Activated CD4-positive, alpha-beta T cell treated with anti-CD3 and anti-CD28 coated beads, Interleukin-2, amount 10 ng/mL, durations not matched to agents 24 days and 14 days (primary cell): ENCODE measurements at places on chromosomes 12 and 14. TPM values are rescaled to one million over a fixed set of nuclear protein-coding genes. Genes with fewer than 3 reads are reported as not detected.
A peak's percentile ranks its signal among the peaks of the same experiment; 100 is the strongest.

- no peak overlapping the region for H3K27ac ChIP-seq
- no peak overlapping the region for H3K4me3 ChIP-seq
- peaks cover 4% of the 10 kb centered on the region for H3K36me3 ChIP-seq
Measured at GRCh38 chr12:92349635-92350034, 204.0 kb upstream of the BTG1 start.

GRCh38 chr14:102584871-102585869 is 7.3 kb upstream of the RCOR1 start:
- peaks cover 7% of the 10 kb centered on the region for H3K27me3 ChIP-seq
- no peak for DNase-seq
- H3K27ac ChIP-seq, result no peak overlapping the region
- no peaks in the 10 kb centered on the region for H3K36me3 ChIP-seq
- H3K4me1 ChIP-seq, result no peaks in the 10 kb centered on the region

GRCh38 chr12:27709932-27710591 is 570 bp upstream of the MRPS35 start:
- H3K27ac ChIP-seq, result peak overlapping the region; percentile 91
- DNase-seq, result peak; percentile 56
- H3K4me1 ChIP-seq, result peaks cover 31% of the 10 kb centered on the region
- peak overlapping the region; percentile 95 for H3K4me3 ChIP-seq
- peaks cover 9% of the 10 kb centered on the region for H3K27me3 ChIP-seq

GRCh38 chr12:125434936-125435443 is 369.8 kb downstream of the AACS start:
- no peaks in the 10 kb centered on the region for H3K4me1 ChIP-seq
- DNase-seq, result no peak
- no peaks in the 10 kb centered on the region for H3K27me3 ChIP-seq
- no peaks in the 10 kb centered on the region for H3K36me3 ChIP-seq

DNA sequence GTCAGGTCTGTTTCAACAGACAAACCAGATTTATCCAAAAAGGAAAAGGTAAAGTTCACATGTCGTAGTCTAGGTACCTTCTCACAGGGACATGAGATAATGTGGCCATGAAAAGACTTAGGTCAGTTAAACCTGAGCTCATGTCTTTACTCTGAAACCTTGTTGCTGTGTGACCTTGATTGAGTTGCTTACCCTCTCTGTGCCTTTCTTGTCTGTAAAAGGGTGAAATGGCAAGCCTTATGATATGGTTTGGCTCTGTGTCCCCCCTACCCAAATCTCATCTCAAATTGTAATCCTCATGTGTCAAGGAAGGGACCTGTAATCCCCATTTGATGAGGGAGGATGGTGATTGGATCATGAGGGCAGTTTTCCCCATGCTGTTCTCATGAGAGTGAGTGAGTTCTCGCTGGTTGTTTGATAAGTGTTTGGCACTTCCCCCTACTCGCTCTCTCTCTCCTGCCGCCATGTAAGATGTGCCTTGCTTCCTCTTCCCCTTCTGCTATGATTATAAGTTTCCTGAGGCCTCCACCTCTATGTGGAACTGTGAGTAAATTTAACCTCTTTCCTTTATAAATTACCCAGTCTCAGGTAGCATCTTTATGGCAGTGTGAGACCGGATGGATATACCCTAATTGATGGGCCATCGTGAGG is 299.8 kb downstream of the ADGRD1 start:
- no peak overlapping the region for H3K4me3 ChIP-seq
- DNase-seq, result no peak
- no peak overlapping the region for H3K27ac ChIP-seq
- H3K27me3 ChIP-seq, result no peaks in the 10 kb centered on the region
- H3K36me3 ChIP-seq, result no peaks in the 10 kb centered on the region
- H3K4me1 ChIP-seq, result no peaks in the 10 kb centered on the region

- peaks cover 20% of the 10 kb centered on the region for H3K4me1 ChIP-seq
- H3K36me3 ChIP-seq, result peaks cover 55% of the 10 kb centered on the region
- no peak for DNase-seq
- no peak overlapping the region for H3K4me3 ChIP-seq
Measured at GRCh38 chr12:110029290-110029815, 19.0 kb downstream of the C12orf76 start.

DNA sequence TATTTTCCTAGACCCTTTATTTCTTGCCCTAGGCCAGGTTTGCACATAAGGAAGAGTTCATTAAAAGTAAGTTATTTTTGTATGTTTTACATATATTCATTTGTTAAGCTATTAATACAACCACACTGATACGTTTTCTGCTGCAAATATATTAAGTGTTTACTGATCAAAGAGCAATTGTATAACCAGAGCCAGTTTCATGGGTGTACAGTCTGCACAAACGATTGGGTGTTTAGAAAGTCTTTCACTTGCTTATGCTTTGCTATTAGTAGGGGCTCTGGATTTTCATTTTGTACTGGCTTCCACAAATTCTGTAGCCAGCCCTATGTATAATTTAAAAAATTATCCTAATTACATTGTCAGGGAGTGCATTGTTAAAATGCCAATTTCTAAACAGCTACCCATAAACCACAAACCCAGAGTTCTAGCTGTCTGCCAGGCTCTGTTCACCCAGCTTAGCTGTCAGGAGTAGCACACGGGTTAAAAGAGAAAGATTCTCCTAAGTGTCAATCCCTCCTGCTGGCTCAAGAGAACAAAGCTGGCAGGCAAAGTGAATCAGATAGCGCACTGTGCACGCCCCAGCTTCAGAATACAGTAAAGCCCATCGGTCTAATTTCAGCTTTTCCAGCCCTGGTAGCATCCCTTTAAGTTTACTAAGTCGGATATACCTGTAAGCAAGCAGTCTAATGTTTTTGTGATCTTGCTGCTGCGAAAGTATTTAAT is 151.0 kb upstream of the LMO3 start:
- no peaks in the 10 kb centered on the region for H3K36me3 ChIP-seq
- H3K4me1 ChIP-seq, result no peaks in the 10 kb centered on the region
- no peaks in the 10 kb centered on the region for H3K27me3 ChIP-seq
- no peak for DNase-seq
- H3K4me3 ChIP-seq, result no peak overlapping the region
- H3K27ac ChIP-seq, result no peak overlapping the region

GRCh38 chr14:87491816-87492215 is 501.2 kb downstream of the GALC start:
- no peak overlapping the region for H3K27ac ChIP-seq
- no peak overlapping the region for H3K4me3 ChIP-seq
- H3K36me3 ChIP-seq, result no peaks in the 10 kb centered on the region
- DNase-seq, result no peak
- no peaks in the 10 kb centered on the region for H3K27me3 ChIP-seq

- peak; percentile 53 for DNase-seq
- H3K27me3 ChIP-seq, result peaks cover 10% of the 10 kb centered on the region
- H3K36me3 ChIP-seq, result no peaks in the 10 kb centered on the region
- no peak overlapping the region for H3K4me3 ChIP-seq
- peaks cover 14% of the 10 kb centered on the region for H3K4me1 ChIP-seq
Measured at GRCh38 chr12:1914114-1914911, 4.1 kb downstream of the CACNA2D4 start.

DNA sequence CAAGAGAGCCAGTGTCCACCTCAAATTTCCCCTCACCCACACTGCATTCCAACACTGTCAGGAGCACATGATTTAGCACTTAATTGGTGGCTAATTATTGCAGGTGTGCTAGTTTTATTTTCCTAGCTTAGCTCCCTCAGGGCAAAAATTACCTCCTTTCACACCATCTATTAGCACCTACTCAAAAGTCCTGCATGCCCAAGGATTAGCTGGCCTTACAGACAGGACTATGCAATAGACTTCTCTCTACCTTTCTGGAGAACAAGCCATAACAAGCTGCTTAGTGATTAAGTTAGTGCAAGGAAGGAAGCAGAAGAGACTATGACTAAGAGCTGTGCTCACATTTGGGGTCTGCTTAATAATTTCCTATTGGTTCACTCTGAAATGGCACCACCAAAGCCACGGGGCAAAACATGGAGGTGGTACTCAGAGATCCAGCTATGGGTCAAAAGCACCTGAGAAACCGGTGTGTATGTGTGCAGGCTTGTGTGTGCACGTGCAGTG is 69.5 kb downstream of the STON2 start:
- DNase-seq, result no peak
- H3K27me3 ChIP-seq, result peaks cover 9% of the 10 kb centered on the region
- H3K4me3 ChIP-seq, result no peak overlapping the region
- H3K4me1 ChIP-seq, result no peaks in the 10 kb centered on the region

DNA sequence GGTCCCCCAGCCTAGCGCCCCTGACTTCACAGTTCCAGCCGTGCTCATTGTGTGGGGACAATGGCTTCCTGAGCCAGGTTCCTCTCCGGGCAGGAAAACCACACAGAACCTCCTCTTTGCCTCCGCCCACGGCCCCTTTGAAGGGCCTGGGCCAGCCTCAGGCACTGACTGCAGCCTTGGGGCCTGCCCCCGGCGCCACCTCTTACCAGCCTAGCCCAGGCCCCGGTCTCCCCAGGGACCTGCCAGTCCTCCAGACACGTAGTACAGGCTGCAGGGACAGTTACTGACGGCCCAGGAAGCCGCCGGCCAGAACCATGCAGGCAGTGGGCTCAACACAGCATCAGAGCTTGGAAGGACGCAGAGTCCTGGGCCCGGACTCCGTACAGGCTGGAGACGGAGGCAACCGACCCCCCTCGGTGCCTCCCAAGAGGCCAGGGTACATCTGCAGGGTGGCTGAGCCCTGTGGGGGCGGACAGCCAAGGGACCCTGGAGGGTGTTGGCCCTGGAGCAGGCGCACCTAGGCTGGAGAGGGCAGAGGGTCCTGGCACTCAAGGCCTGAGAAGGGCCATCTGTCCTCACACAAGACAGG is 20.9 kb upstream of the NUDT14 start:
- H3K36me3 ChIP-seq, result no peaks in the 10 kb centered on the region
- H3K27ac ChIP-seq, result no peak overlapping the region

GRCh38 chr12:81222846-81223592 is 145.1 kb downstream of the ACSS3 start:
- no peak overlapping the region for H3K27ac ChIP-seq
- DNase-seq, result no peak
- H3K4me3 ChIP-seq, result no peak overlapping the region
- H3K36me3 ChIP-seq, result no peaks in the 10 kb centered on the region
- no peaks in the 10 kb centered on the region for H3K27me3 ChIP-seq
- H3K4me1 ChIP-seq, result no peaks in the 10 kb centered on the region

- no peaks in the 10 kb centered on the region for H3K27me3 ChIP-seq
- no peaks in the 10 kb centered on the region for H3K36me3 ChIP-seq
- H3K27ac ChIP-seq, result no peak overlapping the region
- peaks cover 7% of the 10 kb centered on the region for H3K4me1 ChIP-seq
- no peak overlapping the region for H3K4me3 ChIP-seq
Measured at GRCh38 chr14:93304771-93305170, 28.1 kb downstream of the BTBD7 start.

- H3K4me1 ChIP-seq, result peaks cover 20% of the 10 kb centered on the region
- no peaks in the 10 kb centered on the region for H3K27me3 ChIP-seq
- DNase-seq, result no peak
- peaks cover 15% of the 10 kb centered on the region for H3K36me3 ChIP-seq
- H3K27ac ChIP-seq, result peak within 1 kb of the TSS; percentile 35
Measured at GRCh38 chr12:11134305-11134704, at the start of gene TAS2R30. Gene TAS2R30, minus strand, starts transcription at chr12:11134644. Its CDS starts 400 bp downstream, at chr12:11134244.

- H3K4me1 ChIP-seq, result peaks cover 8% of the 10 kb centered on the region
- no peak overlapping the region for H3K27ac ChIP-seq
- H3K4me3 ChIP-seq, result no peak overlapping the region
- no peaks in the 10 kb centered on the region for H3K36me3 ChIP-seq
- peaks cover 3% of the 10 kb centered on the region for H3K27me3 ChIP-seq
- no peak for DNase-seq
Measured at GRCh38 chr12:101619858-101620761, 25.3 kb downstream of the MYBPC1 start.

DNA sequence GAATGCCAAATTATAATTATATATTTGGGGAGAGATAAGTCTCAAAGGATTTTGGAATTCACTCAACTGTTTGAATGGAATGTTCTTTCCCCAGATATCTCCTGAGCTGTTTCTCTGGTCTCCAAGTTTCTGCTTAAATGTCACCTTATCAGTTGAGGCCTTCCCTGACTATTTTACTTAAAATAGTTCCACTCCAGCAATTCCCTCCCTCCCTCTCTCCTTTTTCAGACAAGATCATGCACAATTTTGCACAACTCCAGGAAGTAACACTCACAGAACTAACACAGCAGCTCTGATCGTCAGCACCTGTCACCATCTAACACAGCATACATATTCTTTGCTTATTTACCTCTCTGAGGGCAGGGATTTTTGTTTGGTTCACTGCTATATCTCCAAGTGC is 12.5 kb downstream of the BTG1 start:
- H3K4me3 ChIP-seq, result peak overlapping the region; percentile 99
- no peaks in the 10 kb centered on the region for H3K27me3 ChIP-seq
- peaks cover 53% of the 10 kb centered on the region for H3K36me3 ChIP-seq
- H3K4me1 ChIP-seq, result peaks cover 82% of the 10 kb centered on the region
- peak; percentile 64 for DNase-seq

DNA sequence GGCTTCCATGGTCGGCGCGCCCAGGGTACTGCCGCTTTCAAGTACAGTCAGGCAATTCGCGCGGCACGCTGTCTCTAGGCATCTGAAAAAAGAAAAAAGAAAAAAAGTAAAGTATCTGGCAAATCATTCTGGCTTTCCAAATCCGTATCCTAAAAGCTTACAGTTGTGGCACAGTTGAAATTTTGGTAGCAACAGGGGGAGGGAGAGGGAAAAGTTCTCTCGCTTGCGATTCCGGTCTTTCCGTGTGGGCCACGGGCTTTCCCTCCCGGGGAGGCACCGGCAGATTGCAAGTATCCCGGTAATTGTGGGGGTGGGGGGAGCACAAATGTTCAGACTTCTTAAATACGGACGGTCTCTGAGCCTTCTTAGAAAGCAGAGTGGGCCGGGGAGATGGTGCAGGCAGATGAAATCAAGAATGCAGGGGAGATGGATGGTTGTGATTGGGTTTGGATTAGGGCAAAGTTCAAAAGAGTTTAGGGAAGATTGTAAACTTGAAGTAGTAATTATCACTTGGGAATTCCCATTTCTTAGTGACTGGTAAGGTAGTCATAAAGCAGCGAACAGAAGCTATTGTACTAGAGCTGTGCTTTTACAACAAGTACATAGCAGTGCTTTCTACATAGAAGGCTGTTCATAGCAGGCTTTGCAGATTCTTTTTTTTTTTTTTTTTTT is 1.2 kb downstream of the SOCS2 start:
- peak overlapping the region; percentile 0 for H3K27ac ChIP-seq
- H3K4me1 ChIP-seq, result peaks cover 37% of the 10 kb centered on the region
- H3K4me3 ChIP-seq, result peak overlapping the region; percentile 86
- peaks cover 15% of the 10 kb centered on the region for H3K27me3 ChIP-seq
- peaks cover 43% of the 10 kb centered on the region for H3K36me3 ChIP-seq
- DNase-seq, result peak; percentile 64

- no peak overlapping the region for H3K27ac ChIP-seq
- no peaks in the 10 kb centered on the region for H3K36me3 ChIP-seq
- no peaks in the 10 kb centered on the region for H3K4me1 ChIP-seq
- H3K4me3 ChIP-seq, result no peak overlapping the region
- H3K27me3 ChIP-seq, result peaks cover 4% of the 10 kb centered on the region
Measured at GRCh38 chr12:25533150-25533549, 19.9 kb downstream of the LMNTD1 start.

DNA sequence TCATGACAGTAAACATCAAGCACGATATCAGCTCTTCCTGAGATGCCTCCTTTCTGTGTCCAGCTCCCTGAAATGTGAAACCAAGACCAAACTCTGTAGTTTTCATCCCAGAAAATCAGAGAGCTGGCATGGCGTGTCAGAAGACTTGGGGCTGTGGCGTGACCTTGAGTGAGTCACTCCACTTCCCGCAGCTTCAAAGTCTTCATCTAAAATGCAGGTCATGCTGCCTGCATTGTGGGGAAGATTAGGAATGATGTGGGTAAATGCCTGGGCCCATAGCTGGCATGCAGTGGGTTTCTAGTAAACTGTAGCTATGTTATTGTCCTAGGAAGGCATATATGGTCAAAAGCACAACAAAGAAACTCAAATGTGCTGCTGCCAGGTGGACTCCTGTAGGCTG is 28.8 kb downstream of the OAS2 start:
- H3K4me1 ChIP-seq, result peaks cover 7% of the 10 kb centered on the region
- H3K27me3 ChIP-seq, result no peaks in the 10 kb centered on the region
- no peak overlapping the region for H3K4me3 ChIP-seq
- DNase-seq, result no peak

Gene GYS2
- total RNA-seq, result 0.17 TPM in 1 of 2 replicates, not detected in the other

Gene DNAI7
- total RNA-seq, result not detected in 2 replicates

Gene TAS2R7
- not detected in 2 replicates for total RNA-seq

Gene KRT78
- not detected in 2 replicates for total RNA-seq
